ENCODE measurements at places on chromosomes 5 and 9.

DNA sequence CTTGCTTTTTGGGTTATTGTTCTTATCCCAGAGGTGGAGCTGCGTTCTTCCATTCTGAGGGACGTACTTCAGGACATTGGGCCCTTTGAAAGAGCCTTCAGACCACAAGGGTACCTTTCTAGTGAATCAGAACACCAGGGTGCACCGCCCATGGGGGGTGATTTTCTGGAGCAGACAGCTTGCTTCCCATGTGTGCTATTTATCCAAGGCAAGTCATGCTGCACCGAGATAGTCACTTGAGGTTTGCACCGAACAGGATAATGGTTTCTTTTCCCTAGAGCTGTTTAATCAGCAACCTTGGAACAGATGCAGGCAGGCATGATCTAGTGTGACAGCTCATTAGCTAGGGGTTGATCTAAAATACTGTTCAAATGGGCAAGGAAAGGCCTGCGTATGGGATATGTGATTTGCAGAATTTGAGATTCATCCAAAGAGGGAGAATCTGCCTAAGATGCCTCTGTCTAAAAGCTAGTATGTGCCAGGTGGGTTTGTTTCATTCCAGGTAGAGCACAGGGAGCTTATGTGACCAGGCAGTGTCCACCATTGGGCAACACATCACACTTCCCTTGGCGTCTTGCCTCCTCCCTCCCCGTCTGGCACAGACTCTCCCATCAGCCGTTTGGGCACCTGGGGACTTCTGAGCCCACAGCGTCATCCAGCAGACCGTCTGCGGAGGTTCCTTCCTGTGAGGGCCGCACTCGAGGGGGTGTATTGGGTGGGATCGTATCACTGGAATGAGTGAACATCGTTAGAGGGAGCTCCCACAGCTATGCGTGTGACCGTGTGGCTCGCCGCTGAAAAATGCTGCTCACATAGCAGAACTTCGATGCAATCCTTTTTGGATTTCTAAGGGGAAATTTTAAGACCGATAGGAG is 23.0 kb downstream of the ABL1 start:
- no peak for DNase-seq

DNA sequence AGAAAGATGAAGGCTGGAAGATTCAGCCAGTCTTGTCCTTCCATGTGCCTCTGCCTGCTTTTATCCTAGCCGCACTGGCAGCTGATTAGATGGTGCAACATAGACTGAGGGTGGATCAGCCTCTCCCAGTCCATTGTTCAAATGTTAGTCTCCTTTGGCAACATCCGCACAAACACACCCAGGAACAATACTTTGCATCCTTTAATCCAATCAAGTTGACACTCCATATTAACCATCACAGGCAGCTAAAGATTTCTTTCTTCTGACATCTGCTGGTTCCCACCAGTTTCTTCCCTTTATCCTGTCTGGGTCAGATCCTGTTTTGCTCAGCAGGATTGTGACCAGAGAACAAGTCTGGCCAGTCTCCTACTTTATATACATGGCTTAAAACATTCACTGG is 276.5 kb upstream of the TYRP1 start:
- DNase-seq = no peak

DNA sequence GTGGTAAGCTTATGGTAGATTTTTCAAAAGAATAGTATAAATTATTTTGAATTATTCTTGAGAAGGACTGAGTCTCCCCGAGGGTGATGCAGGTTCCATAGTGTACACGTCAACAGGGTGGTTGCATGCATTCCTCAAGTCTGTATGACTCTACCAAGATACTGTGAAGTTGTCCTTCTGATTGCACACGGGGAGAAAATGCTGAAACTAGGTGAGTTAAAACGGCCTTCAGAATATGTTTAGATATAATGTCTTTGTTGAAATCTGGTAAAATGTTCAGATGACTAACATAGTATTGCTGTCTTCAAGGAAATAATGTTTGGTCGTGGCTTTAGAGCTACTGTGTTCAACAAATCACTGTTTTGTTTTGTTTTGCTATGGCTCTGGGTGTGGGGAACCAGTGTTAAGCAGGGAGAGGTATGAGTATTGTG is 22.4 kb upstream of the TNFAIP8 start:
- no peak for DNase-seq

DNA sequence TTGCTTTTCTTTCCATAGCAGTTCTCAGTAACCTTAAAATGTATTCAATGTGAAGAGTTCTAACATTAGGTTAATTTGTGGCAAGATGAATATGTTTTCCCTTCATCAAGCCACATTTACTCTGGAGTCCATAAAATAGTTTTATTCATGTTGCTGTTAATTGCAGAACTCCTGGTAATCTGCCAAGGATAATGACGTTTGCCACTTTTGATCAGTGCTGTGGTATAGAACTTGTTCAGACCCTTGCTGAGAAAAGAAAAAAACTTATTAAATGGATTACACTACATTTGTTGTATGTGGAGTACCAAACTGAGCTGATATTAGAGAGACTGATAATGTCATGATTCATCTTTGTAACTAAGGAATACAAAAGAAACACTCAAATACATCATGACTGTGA is 212.4 kb upstream of the DMAC1 start:
- DNase-seq = no peak

GRCh38 chr9:101126556-101126955 is 98.0 kb downstream of the PLPPR1 start:
- DNase-seq = no peak

DNA sequence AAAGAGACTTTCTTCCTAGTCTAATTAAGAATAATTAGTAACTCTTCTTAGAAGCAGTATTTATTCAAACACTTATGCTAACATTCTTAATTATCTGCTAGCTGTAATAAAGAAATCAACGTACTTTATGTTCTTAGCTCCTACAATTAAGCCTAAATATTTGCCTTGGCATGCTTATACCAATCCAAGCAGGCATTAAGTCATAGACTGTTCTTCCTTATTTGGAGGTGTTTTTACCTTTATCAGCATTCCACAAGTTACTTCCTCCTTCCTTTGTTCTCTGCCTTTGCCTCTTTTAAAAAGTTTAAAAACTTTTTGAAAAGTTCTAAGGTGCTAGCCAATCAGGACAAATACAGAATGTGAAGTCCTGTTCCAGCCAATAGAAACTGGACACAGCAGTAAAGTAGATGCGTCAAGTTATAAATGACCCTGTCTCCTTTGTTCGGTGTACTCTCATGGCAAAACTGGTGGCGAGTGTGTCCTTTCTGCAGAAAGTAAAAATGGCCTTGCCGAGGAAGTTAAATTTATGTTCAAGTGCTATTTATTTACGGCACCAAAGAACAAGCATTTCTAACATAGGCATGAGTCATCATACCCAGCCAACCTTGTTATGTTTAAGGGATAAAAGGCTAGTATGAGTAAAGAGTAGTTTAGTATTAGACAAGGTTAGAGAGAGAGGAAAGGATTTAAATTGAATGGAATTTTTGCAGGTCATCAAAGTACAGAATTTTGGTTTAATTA is 58.6 kb downstream of the GPBP1 start:
- DNase-seq = no peak

DNA sequence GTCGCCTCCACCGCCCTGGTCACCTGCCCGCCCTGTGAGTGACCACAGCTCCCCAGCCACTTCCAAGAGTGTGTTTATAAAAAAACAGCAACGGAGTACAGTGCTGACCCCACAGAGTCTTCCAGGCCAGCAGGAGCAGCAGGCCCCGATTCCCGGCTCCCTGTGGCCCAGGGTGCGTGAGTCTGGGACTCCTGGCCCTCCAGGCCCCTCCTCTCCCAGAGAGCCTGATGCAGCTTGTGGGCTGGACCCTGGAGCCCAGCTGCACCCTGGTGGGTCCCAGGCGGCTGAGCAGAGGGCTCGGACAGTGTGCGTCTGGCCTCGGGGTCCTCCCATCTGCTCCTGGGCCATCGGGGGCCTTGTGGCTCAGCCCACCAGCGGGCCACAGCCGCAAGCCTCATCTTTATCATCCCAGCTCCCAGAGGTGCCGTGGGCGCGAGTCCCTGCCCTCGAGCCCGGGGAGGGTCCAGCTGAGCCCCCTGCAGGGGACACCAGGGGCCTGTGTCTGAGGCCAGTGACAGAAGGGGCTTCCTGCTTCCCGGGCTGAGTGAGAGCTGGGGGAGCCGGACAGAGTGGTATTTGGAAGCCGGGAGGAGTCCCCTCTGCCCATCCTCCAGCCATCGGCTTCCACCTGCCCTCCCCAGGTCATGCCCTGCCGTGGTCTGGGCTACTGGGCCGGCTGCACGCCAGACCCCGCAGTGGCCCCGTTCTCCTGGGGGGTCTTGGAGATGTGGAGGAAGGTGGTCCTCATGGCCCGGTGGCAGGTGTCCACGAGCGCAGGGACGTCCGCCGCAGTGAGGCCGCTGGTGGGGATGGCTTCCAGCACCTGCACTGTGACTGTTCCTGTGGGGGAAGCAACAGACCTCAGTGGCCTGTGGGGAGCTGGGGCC is 10.6 kb downstream of the EGFL7 start:
- no peak for DNase-seq

- no peak for DNase-seq
Measured at GRCh38 chr5:1119312-1119831, 7.5 kb upstream of the SLC12A7 start.

- DNase-seq = no peak
Measured at GRCh38 chr9:128214571-128215490, 11.7 kb downstream of the DNM1 start.

GRCh38 chr5:116650544-116650943 is 75.9 kb upstream of the SEMA6A start:
- DNase-seq = no peak

DNA sequence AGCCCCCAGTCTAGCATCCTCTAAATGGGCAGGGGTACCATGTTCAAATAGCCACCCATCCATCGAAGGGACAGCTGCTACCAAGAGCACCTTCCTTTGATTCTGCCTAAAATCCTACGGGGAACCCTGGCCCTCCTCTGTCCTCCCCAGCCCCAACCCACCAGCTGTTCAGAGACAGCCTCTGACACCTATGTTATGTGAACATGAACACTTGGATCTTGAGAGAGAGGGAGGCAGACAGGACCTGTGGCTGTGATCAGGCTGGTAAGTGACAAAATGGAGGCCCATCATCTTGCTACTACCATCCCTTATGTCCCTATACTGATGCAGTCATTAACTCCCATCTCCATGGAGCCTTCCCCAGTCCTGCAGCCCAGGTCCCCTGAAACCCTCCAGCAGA is 8.2 kb downstream of the SLC23A1 start:
- no peak for DNase-seq

- DNase-seq = no peak
Measured at GRCh38 chr5:60209146-60209840, 315.8 kb upstream of the PDE4D start.

DNA sequence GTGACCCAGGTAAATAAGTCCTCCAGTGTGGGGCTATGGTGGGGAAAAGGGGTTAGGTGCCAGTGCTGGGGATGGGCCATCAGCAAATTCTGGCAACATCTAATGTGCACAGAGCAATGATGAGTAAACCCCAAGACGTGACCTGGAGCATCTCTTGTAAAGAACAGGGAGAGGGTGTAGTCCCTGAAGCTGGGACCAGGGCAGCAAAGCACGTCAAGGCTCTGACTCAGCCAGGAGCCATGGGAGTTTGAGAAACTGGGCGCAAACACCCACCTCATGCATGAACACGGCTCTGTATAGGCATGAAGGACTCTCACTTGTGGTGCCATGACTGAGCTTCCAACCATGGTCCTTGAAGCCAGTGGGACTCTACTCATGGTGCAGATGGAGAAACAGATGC is 51.8 kb downstream of the DUSP1 start:
- no peak for DNase-seq

DNA sequence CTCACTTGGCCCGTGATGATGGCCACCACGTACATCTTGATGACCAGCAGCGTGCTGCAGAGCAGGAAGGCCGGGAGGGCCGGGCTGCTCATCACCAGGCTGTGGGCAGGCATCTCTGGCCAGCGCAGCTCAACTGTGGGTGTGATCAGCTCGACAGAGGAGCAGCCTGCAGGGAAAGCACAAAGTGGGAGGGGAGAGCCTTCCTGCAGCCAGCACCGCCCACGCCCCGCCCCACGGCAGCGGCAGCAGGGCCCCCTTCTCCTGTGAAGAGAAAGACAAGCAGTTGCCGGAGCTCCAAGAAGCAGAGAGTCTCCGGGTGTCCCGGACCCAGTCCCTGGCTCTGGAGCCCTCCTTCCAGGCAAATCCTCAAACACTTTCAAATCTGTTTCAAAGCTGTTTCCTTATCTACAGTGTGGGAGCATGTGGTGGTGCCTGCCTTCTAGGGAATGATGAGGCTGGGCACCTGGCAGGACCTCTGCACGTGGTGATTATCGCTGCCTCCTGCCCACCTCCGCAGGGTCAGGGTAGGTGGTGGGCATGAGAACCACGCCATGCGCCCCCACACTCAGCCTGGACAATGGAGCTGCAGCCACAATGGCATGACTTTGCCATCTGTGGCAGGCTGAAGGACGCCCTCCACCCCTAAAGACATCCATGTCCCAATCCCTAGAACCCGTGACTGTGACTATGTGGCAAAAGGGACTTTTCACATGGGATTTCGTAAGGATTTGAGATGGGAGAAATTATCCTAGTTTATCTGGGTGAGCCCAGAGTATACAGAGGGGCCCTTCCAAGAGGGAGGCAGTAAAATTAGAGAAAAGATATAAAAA is at the start of gene PTGES:
Gene PTGES (minus strand): TSS at position 143 of the 830 bp plus-strand sequence. CDS start 30 bp downstream, at position 113.
- DNase-seq = peak; percentile 87

DNA sequence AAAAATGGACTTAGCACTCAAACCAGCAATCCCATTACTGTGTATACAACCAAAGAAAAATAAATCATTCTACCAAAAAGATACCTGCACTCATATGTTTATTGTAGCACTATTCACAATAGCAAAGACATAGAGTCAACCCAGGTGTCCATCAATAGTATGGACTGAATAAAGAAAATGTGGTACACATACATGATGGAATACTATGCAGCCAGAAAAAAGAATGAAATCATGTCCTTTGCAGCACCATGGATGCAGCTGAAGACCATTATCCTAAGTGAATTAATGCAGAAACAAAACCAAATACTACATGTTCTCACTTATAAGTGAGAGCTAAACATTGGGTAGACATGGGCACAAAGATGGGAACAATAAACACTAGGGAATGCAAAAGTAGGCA is 236.8 kb upstream of the POU5F2 start:
- DNase-seq = no peak

GRCh38 chr5:161400583-161400982 is 145.9 kb downstream of the GABRB2 start:
- DNase-seq = no peak

- DNase-seq = no peak
Measured at GRCh38 chr5:73204332-73204731, 31.3 kb downstream of the TMEM174 start.

DNA sequence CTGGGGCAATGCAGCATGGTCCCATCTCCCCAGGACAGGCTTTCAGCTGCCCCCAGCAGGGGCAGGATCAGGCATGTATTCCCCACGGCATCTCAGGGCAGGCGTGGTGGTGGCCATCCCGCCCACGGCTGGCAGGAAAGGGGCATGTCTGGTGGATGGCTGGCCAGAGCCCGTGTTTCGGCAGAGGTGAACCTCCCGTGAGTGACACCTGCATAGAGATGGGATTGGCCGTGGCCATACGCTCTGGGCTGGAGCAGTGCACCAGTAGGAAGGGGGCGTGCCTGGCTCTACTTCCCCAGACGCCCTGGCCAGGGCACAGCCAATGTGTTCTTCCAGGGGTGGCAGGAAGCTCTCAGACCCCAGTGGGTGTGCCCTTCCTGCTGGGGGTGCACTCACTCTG is 139.1 kb downstream of the ZNF354C start:
- no peak for DNase-seq

GRCh38 chr5:5738797-5739489 is 316.5 kb downstream of the ICE1 start:
- DNase-seq = no peak
